Activated CD4-positive, alpha-beta memory T cell treated with anti-CD3 and anti-CD28 coated beads, Interleukin-2, amount 10 ng/mL, durations not matched to agents 7 days and 5 days (primary cell): ENCODE measurements at places on chromosomes 5 and 9. TPM values are rescaled to one million over a fixed set of nuclear protein-coding genes. Genes with fewer than 3 reads are reported as not detected.

- DNase-seq, result no peak
Measured at GRCh38 chr5:178289438-178289837, 56.8 kb upstream of the PHYKPL start.

GRCh38 chr5:94621763-94622162 is 3.3 kb downstream of the SLF1 start:
- DNase-seq, result no peak

GRCh38 chr9:69157751-69158466 is 16.2 kb upstream of the TJP2 start:
- no peak for DNase-seq

DNA sequence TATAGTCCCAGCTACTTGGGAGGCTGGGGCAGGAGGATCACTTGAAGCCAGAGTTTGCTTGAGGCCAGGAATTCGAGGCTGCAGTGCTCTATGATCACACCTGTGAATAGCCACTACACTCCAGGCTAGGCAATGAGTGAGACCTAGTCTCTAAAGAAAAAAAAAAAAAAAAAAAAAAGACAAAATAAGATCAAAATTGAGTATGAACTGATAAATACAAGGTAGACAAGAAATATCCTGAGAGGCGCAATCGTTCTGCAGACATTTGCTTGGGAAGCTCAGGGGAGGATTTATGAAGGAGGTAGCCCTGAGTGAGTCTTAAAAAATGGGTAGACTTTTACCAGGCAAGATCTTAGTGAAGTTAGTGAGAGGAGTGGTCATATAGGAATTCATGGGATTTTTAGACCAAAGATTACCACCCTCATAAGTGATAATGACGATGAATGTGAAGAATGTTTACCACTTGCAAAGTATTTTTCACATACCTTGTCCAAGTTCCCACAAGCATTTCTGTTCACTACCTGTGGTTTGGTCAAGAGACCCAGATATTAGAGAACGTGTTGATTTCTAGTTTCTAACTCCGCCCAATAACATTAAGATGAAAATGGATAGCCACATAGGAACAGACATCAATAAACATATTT is 4.4 kb downstream of the PDCD1LG2 start:
- DNase-seq, result no peak

- DNase-seq, result no peak
Measured at GRCh38 chr5:173228639-173229381, 6.2 kb downstream of the NKX2-5 start.

Gene IL7R
- 273 TPM for total RNA-seq

Gene WNT8A
- not detected for total RNA-seq

Gene SEMA4D
- 350 TPM for total RNA-seq
